Lung (tissue), 17 donors: ENCODE measurements at places on chromosomes 6 and 20. TPM values are rescaled to one million over a fixed set of nuclear protein-coding genes. Genes with fewer than 3 reads are reported as not detected.

DNA sequence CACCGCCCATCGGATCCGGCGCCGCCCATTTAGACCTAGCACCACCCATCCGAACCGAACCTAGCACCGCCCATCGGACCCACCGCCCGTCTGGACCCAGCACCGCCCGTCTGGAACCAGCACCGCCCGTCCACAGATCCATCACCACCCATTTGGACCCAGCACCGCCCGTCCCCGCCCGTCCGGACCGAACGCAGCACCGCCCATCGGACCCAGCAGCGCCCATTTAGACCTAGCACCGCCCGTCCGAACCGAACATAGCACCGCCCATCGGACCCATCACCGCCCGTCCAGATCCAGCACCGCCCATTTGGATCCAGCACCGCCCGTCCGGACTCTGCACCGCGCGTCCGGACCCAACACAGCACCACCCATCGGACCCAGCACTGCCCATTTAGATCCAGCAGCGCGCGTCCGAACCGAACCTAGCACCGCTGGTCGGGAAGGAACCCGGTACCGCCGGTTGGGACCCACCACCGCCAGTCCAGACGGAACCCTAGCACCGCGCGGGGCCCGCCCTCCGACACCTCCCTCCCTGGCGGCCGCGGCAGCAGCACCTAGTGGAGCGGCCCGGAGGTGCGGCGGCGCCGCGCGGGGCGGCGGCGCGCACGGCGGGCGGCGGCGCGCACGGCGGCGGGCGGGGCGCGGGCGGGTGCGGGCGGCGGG, 348 bp upstream of the AFDN start:
- peak; percentile 77 for DNase-seq

DNA sequence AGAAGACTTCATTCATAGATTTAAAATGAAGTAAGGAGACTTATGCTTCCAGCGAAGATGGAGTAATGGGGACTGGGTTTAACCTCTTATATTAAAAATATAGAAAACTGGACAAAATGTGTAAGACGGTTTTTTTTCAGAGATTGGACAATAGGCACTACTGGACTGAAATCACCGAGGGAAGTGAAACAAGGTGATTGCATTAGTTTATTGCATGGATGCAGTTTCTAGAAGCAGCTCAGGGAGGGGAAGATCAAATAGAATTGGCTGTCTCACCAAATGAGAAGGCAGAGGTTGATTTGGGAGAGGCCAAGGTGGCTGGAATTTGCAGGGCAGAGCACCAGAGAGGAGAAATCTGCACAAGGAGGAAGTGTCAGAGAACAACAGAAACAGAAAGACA, 162.6 kb downstream of the DNAH8 start:
- DNase-seq = no peak

DNA sequence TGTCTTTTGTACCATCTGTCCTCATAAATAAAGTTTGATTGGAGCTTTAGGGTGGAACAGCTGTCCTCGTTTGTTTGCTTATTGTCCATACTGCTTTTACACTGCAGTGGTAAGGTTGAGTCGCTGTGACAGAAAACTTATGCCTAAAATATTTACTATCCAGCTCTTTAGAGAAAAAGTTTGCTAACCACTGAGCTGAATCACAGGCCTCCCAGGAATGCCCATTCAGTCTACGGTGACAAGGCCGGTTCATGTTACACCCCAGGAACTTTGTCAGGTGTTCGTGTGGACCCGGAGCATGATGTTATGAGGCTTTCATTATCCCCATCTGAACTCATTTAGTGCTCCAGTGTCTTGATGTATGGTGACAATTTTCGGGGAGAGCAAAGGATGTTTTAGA, 401.1 kb downstream of the SAMD5 start:
- no peak for DNase-seq

DNA sequence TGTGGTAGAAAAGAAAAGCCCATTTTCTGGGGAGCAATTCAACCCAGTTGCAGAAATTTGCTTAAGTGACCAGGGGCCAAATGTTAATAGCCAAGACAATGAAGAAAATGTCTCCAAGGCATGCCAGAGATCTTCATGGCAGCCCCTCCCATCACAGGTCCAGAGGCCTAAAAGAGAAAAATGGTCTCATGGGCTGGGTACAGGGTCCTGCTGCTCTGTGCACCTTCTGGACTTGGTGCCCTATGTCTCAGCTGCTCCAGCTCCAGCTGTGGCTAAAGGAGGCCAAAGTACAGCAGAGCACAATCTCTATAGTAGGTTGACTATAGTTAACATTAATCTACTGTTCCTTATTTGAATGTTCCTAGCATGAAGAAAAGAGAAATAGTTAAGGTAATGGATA, 44.7 kb downstream of the FRK start:
- no peak for DNase-seq

DNA sequence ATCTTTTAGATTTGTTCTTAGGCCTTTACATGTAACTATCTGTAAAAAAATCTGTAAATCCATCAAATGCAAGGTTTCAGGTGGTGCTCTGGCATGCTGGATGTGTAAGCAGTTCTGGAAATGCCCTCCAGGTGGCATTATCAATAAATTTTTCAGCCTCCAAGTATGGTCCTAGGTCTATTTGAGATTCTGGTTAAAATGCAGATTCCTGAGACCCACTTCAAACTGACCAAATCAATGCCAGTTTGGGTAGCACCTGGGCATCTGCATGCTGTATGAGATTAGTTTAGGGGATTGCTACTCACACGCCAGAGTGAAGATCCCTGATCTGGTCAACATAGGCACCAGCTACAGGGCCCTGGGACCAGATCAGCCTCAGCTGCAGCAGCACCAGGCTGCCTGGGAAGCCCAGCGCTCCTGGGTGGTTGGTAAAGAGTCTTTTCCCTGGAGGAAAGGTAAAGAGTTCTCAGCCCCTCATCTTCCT, 507.3 kb upstream of the CITED2 start:
- no peak for DNase-seq

GRCh38 chr6:44135173-44135758, 7.9 kb downstream of the TMEM63B start:
- peak; percentile 90 for DNase-seq

DNA sequence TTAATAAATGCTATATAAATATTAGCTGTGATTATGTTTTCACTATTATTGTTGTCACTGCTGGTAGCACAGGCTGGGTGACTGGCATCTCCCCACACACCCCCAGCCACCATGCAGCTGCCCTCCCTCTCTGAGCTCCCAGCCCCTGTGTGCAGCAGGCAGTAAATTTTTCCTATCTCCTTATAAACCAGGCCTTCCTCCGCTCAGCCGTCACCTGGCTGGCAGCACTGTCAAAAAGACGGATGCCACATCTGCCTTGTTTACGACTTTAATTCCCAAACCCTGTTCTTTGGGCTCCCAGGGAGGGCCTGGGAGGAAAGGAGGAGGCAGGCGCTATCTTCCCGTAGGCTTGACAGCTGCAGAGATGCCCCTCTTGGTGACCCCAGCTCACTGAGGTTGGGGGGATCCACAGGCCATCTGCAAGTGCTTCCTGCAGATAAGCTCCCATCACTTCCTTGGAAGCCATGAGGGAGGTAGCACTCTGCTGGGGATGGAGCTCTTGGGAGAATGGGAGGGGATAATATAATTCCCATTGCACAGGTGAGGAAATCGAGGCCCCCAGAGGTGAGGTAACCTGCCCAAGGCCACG, 94.5 kb downstream of the GRM4 start:
- no peak for DNase-seq

DNA sequence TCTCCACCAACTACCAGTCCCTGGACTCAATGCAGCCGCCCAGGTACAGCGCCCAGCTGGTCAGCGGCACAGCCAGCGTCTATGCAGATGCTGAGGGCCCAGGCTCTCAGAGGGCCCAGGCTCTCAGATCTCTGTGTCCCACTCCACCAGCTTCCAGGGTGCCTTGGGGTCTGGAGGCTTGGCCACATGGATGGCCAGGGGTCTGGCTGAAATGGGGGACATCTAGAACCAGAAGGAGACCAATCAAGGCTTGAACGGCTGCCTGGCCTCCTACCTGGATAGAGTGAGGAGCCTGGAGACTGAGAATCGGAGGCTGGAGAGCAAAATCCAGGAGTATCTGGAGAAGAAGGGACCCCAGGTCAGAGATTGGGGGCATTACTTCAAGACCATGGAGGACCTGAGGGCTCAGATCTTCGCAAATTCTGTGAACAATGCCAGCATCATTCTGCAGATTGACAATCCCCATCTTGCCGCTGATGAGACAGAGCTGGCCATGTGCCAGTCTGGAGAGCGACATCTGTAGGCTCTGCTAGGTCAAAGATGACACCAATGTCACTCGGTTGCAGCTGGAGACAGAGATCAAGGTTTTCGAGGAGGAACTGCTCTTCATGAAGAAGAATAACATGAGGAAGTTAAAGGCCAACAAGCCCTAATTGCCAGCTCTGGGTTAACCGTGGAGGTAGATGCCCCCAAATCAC, 44.1 kb upstream of the GRM4 start:
- no peak for DNase-seq

- DNase-seq = no peak
Measured at GRCh38 chr6:28558629-28559028, 32.9 kb downstream of the GPX5 start.

DNA sequence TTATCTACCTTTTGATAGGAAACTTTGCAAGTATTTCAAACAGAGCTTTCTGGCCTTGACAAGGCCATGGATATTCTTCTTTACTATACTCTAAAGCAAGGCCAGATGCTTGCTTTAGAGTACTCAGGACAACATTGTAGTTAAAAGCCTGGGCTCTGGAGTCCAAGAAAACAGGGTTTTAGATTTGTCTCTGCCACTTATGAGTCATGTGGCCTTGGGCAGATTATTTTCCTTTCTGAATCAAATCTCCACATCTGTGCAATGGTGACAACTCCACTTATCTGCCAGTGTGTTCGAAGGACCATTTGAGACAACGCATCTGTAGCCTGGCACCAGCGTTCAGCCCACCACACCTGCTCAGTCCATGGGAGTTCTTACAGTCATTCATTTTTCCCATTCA, 265.9 kb upstream of the RIN2 start:
- DNase-seq = no peak

DNA sequence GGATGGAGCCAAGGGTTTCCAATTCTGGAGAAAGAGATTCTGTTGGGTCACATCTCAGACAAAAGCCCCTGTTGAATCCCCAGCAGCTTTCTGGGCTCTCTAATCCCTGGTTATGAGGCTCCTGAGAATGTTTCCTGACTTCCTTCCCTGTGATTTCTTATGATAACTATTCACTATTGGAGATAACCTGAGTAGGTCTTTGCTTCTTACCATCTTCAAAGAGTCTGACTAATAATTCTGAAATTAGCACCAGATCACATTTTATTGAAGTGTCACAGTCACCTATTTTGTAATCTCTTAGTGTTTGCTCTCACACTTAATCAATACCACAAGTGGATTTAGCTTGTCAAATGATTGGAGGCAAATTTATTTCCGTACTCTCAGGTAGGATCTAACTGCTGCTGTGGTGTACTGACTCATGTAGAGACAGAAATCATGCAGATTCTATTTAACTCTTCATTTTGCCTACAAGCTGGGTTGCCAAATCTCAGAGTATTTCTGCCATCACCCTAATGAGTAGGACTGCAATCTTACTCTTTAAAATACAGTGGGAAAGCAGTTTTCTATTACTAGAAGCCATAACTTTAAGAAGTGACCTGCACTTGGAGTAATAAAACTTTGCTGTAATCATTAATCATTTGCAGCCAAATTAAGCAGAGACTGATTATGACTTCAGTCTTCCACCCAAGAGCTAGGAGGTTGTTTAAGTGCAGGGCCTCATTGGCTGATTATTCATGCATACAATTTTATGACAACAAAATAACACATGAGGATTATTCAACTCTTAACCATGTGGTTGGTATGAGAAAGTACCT, 422.1 kb downstream of the EPM2A start:
- DNase-seq = no peak

DNA sequence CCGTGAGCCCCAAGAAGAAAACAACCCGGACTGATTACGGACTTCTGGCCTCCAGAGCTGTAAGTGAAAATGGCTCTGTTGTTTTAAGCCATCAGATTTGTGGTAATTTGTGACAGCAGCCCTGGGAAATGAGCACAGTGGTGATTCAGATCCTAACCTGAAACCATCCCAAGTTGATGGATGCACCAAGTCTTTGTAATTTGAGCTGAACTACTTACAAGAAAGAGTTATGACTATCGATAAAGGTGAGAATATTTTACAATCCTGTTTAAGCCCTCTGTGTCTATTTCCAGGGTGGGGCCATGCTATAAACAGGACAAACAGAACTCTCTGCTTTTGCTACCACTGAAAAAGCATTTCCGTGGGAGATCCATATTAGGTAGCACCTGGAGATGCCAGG, 19.1 kb upstream of the RIN2 start:
- no peak for DNase-seq

DNA sequence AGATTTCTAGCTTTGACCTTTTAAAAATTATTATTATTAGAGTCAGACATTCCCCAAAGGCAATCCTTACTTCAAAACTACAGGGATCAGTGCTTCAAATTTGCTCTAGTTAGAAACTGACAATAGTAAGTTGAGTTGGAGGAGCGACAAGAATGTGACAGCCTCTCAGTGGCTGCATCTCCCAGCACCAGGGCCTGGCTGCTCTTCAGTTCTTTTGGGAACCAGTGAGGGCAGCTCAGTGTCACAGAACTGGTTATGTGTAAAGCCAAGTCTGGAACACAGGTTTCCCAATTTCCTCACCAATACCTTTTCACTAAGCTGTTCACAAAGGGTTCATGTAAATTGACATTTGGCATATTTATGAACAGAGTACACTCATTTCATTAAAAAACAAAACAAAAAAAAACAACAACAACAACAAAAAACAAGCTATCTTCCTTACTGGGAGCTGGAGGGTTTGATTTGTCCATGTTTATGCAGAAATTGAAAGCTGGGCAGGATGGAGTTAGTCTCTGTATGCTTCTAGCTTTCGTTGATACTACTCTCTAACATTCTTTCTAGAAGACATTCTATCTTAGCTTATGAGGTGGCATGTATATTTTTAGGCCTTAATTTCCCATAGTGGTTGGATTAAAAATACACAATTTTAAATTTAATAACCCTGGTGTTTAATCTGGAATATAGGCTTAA, 95.0 kb downstream of the SAMD5 start:
- DNase-seq = peak; percentile 78

BEND6 gene
- total RNA-seq = 0.63 TPM

PRPF6 gene
- total RNA-seq = 61.2 TPM

DOK5 gene
- 3.1 TPM for total RNA-seq
